ENCODE measurements at places on chromosomes 11 and 22. TPM values are rescaled to one million over a fixed set of nuclear protein-coding genes. Genes with fewer than 3 reads are reported as not detected.

The KRTAP5-1 gene
- 3.0 TPM for polyA plus RNA-seq

DNA sequence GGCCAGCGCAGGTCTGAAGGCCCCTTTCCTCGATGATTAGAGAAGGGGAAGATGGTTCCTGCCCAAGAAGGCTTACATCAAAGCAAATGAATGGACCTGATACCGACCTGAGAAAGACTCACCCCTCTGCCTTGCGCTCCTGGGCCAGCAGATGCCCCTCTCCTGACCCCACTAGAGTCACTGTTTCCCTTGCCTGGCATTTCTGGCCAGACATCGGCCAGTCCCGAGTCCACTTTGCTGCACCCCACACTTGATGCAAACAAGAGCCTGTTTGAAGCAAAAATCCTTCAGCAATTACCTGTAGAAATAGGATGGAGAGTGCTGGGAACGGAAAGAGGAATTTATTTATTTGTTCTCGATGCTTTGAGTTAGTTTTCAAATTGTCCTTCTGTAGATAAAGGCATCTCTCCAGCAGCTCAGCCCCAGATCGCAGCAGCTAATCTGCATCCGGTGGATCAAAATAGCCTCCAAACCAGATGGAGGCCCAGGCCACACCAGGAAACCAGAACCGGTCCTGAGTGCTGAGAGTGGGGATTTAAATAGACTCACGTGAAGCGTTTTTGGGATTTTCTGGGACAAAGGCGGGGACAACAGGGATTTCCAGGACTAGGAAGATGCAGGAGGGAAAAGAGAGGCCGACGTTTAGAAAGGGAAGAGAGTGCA lies 148.6 kb downstream of the TRIM29 start:
- no peak for DNase-seq

DNA sequence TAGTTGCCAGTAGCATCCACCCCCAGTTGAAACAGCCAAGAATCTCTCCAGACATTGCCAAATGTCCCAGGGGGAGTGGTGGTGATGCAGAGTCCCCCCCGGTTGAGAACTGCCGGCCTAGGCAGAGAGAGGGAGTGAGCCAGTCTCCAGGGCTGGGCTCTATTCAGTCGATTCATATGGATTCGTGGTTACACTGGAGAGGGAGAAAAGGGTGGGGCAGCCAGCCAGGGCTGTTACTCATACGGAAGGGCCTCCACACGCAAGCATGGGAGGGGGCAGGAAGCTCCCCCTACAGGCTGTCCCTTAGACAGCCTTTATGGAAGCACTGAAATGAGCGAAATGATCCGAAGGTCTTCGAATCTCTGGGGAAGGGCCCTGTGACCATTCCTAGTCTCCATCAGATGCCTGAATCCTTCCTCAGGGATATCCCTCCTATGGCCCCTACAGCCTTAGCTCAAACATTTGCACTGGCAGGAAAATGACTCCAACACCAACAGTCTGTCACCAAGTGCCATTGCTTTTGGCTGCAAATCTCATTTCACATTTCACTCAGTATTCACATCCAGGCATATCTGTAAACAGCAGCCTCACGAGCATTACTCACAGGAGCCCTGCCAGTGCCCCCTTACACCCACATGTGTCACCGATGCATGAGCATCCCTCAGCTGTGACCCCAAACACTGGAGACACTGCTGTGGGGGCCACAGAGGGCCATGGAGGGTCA lies 18.4 kb upstream of the TLCD5 start:
- peak; percentile 27 for DNase-seq

The HEPACAM gene
- polyA plus RNA-seq: 0.04 TPM

The DCUN1D5 gene
- polyA plus RNA-seq: 27.3 TPM

DNA sequence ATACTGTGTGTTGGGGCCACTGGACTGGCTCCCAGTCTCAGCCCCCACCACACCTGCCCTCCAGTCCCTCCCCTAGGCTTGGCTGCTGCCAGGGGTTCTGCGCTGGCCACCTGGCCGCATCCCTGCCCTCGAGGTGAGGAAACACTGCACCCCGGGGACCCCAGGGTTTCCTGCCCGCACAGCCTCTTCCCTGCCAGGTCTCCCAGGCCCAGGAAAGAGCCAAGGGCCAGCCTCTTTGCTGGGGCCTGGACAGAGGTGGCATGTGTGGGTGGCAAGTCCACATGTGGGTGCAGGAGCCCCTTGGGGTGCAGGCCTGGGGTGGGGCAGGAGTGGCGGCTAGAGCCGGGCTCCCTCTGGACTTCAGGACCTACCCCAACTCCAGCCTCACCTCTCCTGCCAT lies 2.5 kb downstream of the EPS8L2 start:
- no peak for DNase-seq

DNA sequence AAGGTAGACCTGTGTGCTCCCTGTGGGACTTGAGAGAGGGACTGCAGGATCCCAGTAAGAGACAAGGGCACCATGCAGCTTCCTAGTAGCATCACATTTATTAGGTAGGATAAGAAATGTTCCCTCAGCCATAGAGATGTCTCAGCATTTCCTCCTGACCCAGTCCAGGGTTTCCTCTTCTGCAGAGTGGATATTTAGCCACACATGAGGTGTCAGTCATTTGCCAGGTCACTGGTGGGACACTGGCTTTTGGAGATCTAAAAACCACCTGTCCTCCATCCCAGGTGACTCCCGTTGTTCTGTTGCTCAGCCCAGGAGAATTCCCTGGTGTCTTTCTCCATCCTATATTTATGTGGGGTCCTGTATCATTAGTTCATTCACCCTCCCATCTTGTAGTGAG lies 117.5 kb upstream of the NNMT start:
- no peak for DNase-seq

The WBP2NL gene
- 1.5 TPM for polyA plus RNA-seq

GRCh38 chr22:47954107-47954506 lies 1191.7 kb downstream of the TBC1D22A start:
- DNase-seq: no peak

GRCh38 chr11:57417056-57417455 lies 9.9 kb downstream of the SLC43A3 start:
- no peak for DNase-seq

GRCh38 chr22:46823654-46824053 lies 61.2 kb downstream of the TBC1D22A start:
- DNase-seq: no peak

DNA sequence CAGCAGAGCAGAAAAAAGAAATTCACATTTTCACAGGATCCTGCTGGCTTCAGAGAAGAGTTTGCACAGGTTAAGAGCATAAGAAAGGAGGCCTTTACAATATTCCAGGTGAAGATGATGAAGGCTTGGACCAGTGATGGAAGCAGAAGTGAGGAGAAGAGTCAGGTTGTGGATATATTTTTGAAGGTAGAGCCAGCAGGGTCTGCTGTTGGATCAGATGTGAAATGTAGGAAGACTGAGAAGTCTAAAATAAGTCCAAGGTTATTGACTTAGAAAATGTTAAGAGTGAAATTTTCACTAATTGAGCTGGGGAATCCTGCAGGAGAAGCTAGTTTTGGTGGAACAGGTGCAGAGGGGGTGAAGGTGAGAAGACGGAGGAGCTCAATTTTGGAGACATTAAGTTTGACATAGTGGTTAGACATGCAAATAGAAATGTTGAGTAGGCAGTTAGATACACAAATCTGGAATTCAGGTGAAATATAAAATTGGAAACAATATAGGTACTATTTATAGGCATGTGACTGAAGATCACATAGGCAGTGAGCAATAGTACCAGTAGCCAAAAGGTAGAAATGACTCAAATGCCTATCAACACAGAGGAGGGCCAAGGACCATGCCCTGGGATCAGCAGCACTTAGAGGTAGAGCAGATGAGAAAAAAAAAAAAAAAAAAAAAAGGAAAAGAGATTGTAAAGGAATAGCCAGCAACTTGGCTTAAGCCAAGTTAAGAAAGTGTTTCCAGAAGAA lies 252.0 kb downstream of the AASDHPPT start:
- DNase-seq: no peak

DNA sequence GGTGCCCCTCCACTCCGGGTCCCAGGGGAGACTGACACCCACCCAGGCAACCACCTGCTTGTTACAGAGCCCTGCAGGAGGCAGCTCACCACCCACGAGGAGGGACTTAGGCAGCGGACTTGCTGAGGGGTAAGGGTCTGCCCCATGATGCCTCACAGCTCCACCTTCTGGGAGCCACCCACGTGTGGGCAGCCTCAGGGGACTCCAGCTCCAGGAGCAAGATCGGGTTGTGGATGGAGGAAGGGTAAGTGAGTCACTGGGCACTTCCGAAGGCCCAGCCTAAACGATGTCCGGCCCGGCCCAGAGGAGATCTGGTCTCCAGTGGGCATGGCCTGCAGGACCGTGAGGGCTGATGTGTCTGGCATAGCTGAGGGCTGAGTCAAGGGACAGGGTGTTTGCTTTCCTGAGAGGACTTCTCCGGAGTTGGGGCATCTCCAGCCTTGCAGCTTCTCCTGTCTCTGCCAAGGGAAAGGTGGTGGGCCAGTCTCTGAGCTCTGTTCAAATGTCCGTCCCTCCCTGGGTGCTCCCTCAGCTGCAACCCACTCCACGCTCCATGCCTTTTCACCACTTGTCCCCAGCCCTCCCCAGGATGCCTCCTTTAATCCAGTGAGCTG lies 32.3 kb upstream of the P2RY2 start:
- DNase-seq: no peak

Data from large intestine (tissue), 12 donors.